Muscle of back (tissue), 13 donors: ENCODE measurements at places on chromosomes 2 and 18.

GRCh38 chr2:104944495-104944894 is 90.6 kb downstream of the POU3F3 start:
- peak; percentile 15 for DNase-seq

DNA sequence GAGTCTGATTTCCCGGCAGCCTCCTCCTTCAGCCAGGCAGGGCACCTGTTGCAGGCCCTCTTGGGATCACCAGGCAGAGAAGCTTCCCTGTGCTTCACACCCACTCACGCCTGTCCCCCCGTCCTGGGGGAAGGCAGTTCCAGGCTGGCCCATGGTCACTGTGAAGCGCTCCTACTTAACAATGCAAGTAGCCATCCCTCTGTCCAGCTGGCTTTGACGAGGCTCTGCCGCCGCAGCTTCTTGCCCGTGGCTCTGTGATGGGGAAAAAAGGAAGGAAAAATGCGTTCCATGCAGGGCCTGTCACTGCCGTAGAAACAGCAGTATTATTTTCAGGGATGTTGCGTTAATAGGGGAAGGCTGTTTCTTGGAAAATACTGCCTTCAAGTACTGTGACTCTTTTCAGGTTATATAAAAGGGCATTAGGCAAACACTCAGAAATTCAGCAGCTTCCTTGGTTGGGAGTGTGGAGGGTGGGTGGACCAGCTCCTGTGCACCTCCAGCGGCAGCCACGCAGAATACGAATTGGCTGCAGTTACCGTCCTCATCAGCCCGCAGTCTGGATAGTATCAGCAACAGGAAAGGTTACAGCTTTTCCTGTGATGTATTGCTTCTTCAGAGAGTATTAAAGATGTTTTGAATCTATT is 232.3 kb downstream of the KLHL29 start:
- peak; percentile 86 for DNase-seq

GRCh38 chr2:187232749-187233148 is 215.3 kb downstream of the CALCRL start:
- no peak for DNase-seq

GRCh38 chr2:146228466-146229058 is 1616.3 kb upstream of the ACVR2A start:
- no peak for DNase-seq

- no peak for DNase-seq
Observed at GRCh38 chr2:31378389-31378788, 36.2 kb downstream of the XDH start.

DNA sequence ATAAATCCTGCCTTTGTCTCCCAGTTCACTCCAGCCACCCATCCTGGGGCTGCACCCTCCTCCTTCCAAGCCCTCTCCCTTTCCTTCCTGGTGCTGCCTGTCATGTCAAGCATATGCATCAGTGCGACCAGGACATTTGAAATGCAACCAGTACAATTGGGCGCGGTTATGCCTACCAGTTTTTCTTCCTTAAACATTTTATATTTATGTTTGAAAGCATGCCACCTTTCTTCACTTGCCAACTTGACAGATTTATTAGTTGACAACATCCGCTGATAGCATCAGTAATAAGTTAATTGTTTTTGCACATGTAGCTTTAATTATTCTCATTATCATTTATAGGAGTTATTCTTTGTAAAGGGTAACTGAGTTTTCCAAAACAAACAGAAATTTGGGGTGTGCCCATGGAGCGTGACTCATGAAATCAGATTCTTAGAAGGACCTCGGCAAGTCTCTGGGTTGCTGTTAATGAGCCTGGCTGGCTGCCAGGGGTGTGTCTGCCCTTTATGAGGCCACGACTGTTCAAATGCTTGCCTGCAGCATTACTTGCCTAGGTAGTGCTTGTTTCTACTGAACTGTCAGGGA is 32.8 kb upstream of the IL1B start:
- peak; percentile 39 for DNase-seq

DNA sequence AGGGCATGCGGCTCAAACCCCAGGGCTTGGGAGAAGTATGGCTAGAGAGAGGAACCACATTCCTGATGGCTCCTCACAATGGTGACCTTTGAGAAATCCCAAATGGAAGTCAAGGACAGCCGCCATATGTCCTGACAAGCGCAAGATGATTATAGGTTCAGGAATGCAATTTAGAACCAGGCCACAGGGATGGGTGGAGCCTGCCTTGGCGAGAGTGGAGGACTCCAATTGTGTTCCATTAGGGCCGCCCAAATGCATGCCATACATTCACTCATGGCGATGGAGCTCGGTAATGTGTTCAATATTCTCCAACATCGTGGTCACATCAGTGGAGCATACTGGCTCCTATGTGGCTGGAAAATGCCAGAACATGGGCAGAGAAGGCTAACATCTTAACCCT is 662.9 kb upstream of the ID2 start:
- no peak for DNase-seq

DNA sequence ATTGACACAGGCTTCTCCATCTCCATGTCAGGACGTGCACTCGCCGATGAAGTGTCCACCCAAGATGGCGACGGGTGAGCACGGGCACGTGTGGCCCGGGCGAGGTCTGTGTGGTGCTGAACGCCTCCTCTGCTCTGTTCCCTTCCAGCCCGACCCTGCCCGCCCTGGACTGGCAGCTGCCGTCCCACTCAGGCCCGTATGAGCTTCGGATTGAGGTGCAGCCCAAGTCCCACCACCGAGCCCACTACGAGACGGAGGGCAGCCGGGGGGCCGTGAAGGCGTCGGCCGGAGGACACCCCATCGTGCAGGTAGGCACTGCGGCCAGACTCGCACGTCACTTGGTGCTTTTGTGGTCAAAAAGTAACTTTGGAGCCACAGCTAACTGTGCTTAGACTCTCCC is 37.7 kb downstream of the NFATC1 start:
- no peak for DNase-seq
